ENCODE measurements at places on chromosomes 2 and 18. TPM values are rescaled to one million over a fixed set of nuclear protein-coding genes. Genes with fewer than 3 reads are reported as not detected.

DNA sequence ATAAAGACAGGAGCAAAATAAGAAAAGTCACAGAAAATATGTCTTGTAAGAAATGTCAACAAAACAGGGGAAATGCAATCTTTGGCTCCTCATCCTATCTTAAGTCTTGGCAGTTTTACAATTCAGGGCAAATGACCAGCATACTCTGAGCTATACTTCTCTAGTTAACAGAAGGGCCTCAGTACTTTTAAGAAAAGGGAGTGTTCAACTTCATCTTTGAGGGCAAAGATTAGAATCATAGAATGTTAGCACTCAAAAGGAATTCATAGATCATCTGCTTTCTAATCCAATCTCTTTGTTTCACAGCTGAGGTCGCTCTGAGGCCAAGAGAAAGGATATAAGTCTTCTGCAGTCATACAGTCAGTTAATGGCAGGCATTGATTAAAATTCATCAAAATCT lies 174.0 kb upstream of the NT5C1B start:
- H3K27ac ChIP-seq = no peak overlapping the region
- H3K27me3 ChIP-seq = no peaks in the 10 kb centered on the region
- H3K4me1 ChIP-seq = no peaks in the 10 kb centered on the region
- DNase-seq = no peak
- H3K36me3 ChIP-seq = no peaks in the 10 kb centered on the region
- no peak overlapping the region for H3K4me3 ChIP-seq

The DLX2 gene
- 0.47 TPM for total RNA-seq

DNA sequence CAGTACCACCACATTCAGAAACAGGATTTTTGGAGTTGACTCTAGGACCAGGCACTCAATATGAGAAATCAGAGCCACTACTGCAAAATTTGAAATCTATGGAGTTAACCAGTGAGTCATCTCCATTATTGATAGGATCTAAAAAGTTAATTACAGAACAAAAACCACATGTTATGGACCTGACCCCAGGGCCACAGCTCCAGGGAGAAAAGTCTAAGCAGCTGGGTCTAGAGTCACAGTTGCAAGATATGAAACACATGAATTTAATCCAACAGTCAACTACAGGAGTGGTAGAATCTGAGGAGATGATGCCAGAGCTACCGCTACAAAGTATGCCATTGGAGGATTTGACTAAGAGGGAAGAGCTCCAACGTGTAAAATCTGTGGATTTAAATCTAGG lies 13.4 kb upstream of the ZNF512 start:
- H3K4me3 ChIP-seq = no peak overlapping the region
- H3K36me3 ChIP-seq = no peaks in the 10 kb centered on the region
- no peaks in the 10 kb centered on the region for H3K4me1 ChIP-seq
- no peak overlapping the region for H3K27ac ChIP-seq

GRCh38 chr18:46814399-46814798 lies 57.5 kb upstream of the ST8SIA5 start:
- DNase-seq = no peak
- H3K36me3 ChIP-seq = no peaks in the 10 kb centered on the region
- no peaks in the 10 kb centered on the region for H3K4me1 ChIP-seq
- no peak overlapping the region for H3K27ac ChIP-seq

The IL36G gene
- not detected for total RNA-seq

The COL4A4 gene
- total RNA-seq = not detected
